Heart left ventricle (tissue), 16 donors: ENCODE measurements at places on chromosomes 4 and X.

GRCh38 chr4:180932370-180933001 is 1310.7 kb upstream of the TENM3 start:
- H3K27ac ChIP-seq: no peak overlapping the region
- H3K4me3 ChIP-seq: no peak overlapping the region
- H3K36me3 ChIP-seq: no peaks in the 10 kb centered on the region
- no peak for DNase-seq

GRCh38 chr4:6728320-6729029 is 12.5 kb downstream of the BLOC1S4 start:
- H3K4me1 ChIP-seq: peaks cover 8% of the 10 kb centered on the region
- no peaks in the 10 kb centered on the region for H3K36me3 ChIP-seq
- H3K27ac ChIP-seq: no peak overlapping the region
- no peak for DNase-seq

- peak overlapping the region; percentile 46 for H3K27ac ChIP-seq
- H3K4me1 ChIP-seq: peaks cover 17% of the 10 kb centered on the region
- H3K4me3 ChIP-seq: no peak overlapping the region
- peaks cover 23% of the 10 kb centered on the region for H3K36me3 ChIP-seq
Observed at GRCh38 chr4:87499403-87500091, 29.6 kb downstream of the SPARCL1 start.

GRCh38 chrX:40088299-40088625 is 9.5 kb downstream of the BCOR start:
- peaks cover 86% of the 10 kb centered on the region for H3K27me3 ChIP-seq
- H3K27ac ChIP-seq: no peak overlapping the region
- no peak overlapping the region for H3K4me3 ChIP-seq
- H3K36me3 ChIP-seq: no peaks in the 10 kb centered on the region
- H3K4me1 ChIP-seq: peaks cover 40% of the 10 kb centered on the region

DNA sequence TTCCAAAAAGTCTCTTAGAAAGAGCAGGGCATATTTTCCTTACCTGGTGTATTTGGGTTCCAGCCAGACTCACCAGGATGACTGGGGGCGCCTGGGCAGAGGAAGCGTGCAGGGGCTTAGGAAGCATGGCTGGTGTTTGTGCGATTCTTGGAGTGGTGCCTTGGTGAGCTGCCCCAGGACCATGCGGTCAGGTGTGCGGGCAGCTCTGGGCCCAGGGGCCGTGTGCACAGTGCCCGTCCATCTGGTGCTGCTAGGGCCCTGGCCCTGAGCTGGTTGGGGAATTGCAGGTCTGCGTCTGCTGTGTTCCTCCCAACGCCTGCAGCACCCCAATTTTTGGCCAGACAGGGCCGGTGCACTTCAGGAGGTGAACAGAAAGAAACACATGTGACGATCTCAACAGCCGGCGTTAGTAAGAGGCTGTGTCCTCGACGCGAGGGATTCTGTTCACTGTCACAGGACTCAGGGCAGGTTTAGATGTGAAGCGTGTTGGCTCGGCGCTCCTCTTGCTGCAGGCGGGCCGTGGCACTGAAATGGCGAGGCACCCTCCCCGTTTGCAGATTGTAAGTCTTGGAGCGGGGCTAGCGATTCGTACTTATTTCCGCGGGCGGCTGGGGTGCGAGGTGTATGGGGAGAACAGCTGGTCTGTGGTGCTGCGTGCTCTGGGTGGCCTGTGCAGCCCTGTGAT is 15.2 kb downstream of the RGS12 start:
- no peak overlapping the region for H3K4me3 ChIP-seq
- H3K36me3 ChIP-seq: no peaks in the 10 kb centered on the region
- no peak overlapping the region for H3K27ac ChIP-seq
- DNase-seq: no peak
- H3K4me1 ChIP-seq: no peaks in the 10 kb centered on the region
- H3K27me3 ChIP-seq: no peaks in the 10 kb centered on the region
